Activated CD4-positive, alpha-beta memory T cell treated with anti-CD3 and anti-CD28 coated beads for 36 hours (primary cell): ENCODE measurements at places on chromosomes 3 and 15. TPM values are rescaled to one million over a fixed set of nuclear protein-coding genes. Genes with fewer than 3 reads are reported as not detected.

GRCh38 chr3:187261541-187261969 lies 30.0 kb downstream of the MASP1 start:
- H3K36me3 ChIP-seq: no peaks in the 10 kb centered on the region
- peaks cover 15% of the 10 kb centered on the region for H3K27me3 ChIP-seq
- DNase-seq: no peak
- no peak overlapping the region for H3K27ac ChIP-seq
- H3K4me3 ChIP-seq: no peak overlapping the region

DNA sequence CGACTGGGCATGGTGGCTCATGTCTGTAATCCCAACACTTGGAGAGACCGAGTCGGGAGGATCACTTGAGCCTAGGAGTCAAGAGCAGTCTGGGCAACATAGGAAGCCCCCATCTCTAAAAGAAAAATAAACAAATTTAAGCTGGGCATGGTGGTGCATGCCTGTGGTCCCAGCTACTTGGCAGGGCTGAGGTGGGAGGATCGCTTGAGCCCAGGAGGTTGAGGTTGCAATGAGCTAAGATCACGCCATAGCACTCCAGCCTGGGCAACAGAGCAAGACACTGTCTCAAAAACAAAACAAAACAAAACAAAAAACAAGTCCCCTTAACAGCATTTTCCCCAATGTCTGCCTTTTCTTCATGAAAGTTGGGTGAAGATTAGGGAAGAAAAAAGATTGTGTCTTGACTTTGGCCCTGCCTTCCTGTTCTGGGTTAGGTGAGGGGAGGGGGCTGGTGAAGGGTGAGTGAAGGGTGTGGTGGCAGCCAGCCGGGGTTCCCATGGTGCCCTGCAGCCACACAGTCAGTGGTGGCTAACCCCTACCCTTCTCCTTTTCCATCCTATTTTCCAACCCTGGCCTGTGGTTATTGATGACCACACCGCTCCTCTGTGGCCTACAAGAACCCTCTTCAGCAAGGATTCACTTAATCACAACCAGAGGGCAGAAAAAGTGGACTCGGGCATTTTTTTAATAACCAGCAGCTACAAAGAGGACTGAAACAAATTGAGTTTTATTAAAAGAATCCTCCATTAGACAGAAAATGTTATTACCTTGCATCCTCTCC lies 28.4 kb upstream of the SMAD3 start:
- no peak overlapping the region for H3K4me3 ChIP-seq
- H3K4me1 ChIP-seq: peaks cover 36% of the 10 kb centered on the region
- DNase-seq: no peak

The BSN gene
- 0.07 TPM for total RNA-seq

DNA sequence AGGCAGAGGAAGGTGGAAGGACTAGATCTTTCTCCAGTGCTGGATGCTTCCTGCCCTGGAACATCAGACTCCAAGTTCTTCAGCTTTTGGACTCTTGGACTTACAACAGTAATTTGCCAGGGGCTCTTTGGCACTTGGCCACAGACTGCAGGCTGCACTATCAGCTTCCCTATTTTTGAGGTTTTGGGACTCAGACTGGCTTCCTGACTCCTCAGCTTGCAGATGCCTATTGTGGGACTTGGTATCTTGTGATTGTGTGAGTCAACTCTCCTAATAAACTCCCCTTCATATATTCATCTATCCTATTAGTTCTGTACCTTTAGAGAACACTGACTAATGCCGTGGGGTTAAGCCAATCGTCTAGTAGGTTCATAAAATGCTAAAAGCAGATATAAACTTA lies 8.8 kb upstream of the B3GNT5 start:
- H3K27me3 ChIP-seq: peaks cover 17% of the 10 kb centered on the region
- DNase-seq: no peak
- H3K4me1 ChIP-seq: no peaks in the 10 kb centered on the region
- no peak overlapping the region for H3K4me3 ChIP-seq
- no peak overlapping the region for H3K27ac ChIP-seq
- H3K36me3 ChIP-seq: peaks cover 17% of the 10 kb centered on the region

DNA sequence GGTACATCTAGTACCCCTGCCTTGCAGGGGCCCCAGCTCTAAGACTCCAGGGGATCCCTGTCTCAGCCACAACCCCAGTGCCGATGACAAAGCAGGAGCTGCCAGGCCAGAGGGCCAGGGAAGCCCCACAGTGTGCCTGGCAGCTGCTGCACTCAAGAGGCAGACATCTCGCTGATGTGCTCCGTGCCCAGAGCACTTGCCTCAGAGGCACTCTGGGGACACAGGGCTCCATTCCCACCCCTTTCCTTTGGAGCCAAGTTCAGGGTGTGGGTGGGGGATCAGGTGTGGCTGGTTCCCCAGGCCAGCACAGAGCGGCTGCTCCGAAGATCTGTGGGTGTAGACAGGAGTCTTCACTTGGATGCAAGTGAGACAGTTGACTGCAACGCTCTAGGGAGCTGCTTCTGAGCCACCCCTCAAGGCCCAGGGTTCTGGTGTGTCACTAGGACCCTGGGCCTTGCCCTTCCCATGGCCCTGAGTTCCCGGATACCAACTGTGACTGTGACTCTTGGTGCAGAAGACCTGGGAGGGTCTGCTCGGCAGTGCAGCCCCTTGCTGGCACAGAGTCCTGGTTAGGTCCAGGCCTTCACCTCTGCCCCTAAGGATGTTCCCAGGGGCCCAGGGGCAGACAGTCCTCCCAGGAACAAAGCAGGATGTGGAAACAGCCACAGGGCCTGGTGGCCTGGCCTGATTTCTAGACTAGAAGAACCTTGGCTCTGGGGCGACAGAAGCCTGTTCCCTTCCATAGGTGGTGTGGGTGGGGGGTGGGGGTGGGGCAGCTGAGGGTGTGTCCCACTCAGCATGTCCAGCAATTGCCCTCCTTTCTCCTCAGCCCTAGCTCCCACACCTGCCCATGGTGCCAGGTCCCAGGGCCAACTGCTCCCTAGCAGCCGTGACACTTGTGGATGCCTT lies 2.5 kb downstream of the NT5DC2 start:
- no peak overlapping the region for H3K4me3 ChIP-seq
- no peaks in the 10 kb centered on the region for H3K36me3 ChIP-seq
- DNase-seq: no peak
- H3K27me3 ChIP-seq: no peaks in the 10 kb centered on the region

GRCh38 chr15:75561888-75562287 lies 17.2 kb downstream of the PTPN9 start:
- H3K36me3 ChIP-seq: no peaks in the 10 kb centered on the region
- H3K27me3 ChIP-seq: no peaks in the 10 kb centered on the region
- H3K4me1 ChIP-seq: peaks cover 11% of the 10 kb centered on the region
- H3K27ac ChIP-seq: no peak overlapping the region

The CHRNA5 gene
- 4.5 TPM for total RNA-seq

DNA sequence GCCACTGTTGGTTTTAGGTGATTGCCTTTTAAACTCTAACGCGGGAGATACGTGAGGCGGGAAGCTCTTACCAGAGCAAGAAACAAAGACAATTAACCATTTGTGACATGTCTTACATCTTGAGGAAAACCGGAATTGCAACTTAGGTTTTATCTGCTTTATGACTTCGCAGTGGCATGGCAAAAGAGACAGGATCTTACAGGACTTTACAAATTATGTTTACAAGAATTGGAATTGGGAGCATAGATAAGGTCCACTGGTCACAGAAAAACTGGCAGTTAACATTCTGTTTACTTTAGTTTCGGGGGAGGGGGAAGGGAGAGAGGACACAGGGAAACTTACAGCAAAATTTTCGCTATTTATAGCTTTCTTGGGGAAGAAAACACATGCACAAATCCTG lies 1119.6 kb downstream of the ZPLD1 start:
- H3K36me3 ChIP-seq: no peaks in the 10 kb centered on the region
- H3K4me3 ChIP-seq: no peak overlapping the region
- no peaks in the 10 kb centered on the region for H3K27me3 ChIP-seq
- no peak overlapping the region for H3K27ac ChIP-seq
- H3K4me1 ChIP-seq: no peaks in the 10 kb centered on the region

- H3K27ac ChIP-seq: no peak overlapping the region
- H3K4me3 ChIP-seq: no peak overlapping the region
- no peaks in the 10 kb centered on the region for H3K4me1 ChIP-seq
- H3K27me3 ChIP-seq: peaks cover 3% of the 10 kb centered on the region
- no peaks in the 10 kb centered on the region for H3K36me3 ChIP-seq
- DNase-seq: no peak
Measured at GRCh38 chr3:81789691-81790090, 28.2 kb upstream of the GBE1 start.

- no peak for DNase-seq
- H3K4me3 ChIP-seq: no peak overlapping the region
- H3K4me1 ChIP-seq: no peaks in the 10 kb centered on the region
- H3K27me3 ChIP-seq: peaks cover 9% of the 10 kb centered on the region
- no peak overlapping the region for H3K27ac ChIP-seq
Measured at GRCh38 chr3:172466553-172467130, 18.4 kb upstream of the GHSR start.

The CCDC12 gene
- 49.9 TPM for total RNA-seq

DNA sequence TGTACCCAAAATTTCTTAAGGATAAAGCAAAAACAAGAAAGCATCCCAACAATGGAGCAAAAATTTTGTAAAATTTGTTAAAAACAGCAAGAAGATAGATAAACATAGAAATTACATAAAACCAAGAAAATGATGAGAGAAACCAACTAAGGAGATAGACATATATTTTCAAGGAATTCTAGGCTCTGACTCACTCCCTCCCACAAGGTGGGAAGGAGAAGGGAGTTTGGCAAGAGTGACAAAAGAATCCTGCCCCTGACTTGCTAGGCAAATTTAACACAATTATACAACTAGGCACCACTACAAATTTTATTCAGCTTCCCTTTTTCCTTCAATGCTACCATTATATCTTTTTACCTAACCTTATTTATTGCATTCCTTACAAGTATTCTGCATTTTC lies 70.9 kb downstream of the MYO9A start:
- no peak overlapping the region for H3K4me3 ChIP-seq
- H3K27me3 ChIP-seq: no peaks in the 10 kb centered on the region
- peaks cover 2% of the 10 kb centered on the region for H3K4me1 ChIP-seq
- no peak overlapping the region for H3K27ac ChIP-seq
- peaks cover 13% of the 10 kb centered on the region for H3K36me3 ChIP-seq

The SLC27A2 gene
- total RNA-seq: 24.3 TPM

DNA sequence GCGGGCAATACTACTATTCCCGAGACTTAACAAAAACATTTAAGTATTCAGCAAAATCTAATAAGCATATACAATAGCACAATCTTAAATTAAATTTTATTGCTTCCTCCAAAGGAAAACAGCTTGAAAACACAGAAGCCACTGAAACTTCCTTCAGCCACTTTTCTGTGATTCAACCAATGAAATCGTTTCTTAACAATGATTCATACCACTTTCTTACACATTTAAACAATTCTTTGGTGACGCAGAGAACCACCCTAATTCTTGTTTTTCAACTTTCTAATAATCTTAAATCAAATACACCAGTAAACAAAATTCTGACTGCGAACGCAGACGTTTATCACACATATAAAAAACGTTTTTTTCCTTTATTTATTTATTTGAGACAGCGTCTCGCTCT lies 4.1 kb downstream of the TJP1 start:
- H3K4me1 ChIP-seq: peaks cover under 1% of the 10 kb centered on the region
- no peak overlapping the region for H3K4me3 ChIP-seq
- H3K36me3 ChIP-seq: peaks cover 3% of the 10 kb centered on the region
- H3K27ac ChIP-seq: no peak overlapping the region
- DNase-seq: no peak
- H3K27me3 ChIP-seq: peaks cover 62% of the 10 kb centered on the region

The IQCH gene
- 2.8 TPM for total RNA-seq

DNA sequence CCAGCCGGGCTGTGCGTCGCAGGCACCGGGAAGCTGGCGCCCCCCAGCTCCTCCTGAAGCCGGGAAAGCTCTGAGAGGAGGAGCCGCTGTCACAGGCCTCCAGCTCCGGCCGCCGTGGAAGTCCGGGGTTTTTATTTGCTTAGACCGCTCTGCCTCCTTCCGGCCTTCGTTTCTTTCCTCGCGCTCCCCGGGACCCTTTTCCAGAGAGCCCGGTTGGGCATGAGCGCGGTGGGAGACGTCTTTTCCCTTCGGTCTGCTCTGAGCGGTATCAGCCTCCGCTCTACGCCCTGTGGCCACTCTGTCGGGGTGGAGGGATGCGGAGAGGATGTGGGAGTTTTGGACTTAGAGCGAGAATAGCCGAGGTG lies 559 bp downstream of the SENP5 start:
- DNase-seq: peak; percentile 38
- peak overlapping the region; percentile 79 for H3K27ac ChIP-seq
- no peaks in the 10 kb centered on the region for H3K27me3 ChIP-seq
- peak overlapping the region; percentile 84 for H3K4me3 ChIP-seq
- peaks cover 29% of the 10 kb centered on the region for H3K4me1 ChIP-seq

The LRRC2 gene
- total RNA-seq: not detected

The BFSP2 gene
- not detected for total RNA-seq

The SERPINI1 gene
- total RNA-seq: 3.0 TPM

DNA sequence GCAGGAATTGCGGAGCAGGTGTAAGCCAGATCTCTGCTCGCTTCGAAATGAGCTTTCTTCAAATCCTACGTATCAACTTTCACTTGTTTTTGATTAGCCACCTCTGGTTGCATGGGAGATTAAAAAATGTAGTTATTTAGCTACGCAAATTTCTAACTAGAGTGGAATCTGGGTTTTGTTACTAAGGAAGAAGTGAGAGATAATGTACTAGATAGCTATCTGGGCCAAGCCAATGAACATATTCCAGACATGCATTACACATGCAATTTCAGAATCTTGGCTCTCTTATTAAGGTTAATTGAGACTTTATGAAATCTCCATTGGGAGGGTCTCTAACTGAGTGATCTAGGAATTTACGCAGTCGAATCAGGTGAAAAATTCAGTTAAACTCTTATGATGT lies 765.7 kb downstream of the DIPK2A start:
- H3K27ac ChIP-seq: no peak overlapping the region
- no peak overlapping the region for H3K4me3 ChIP-seq
- H3K27me3 ChIP-seq: no peaks in the 10 kb centered on the region

- no peaks in the 10 kb centered on the region for H3K27me3 ChIP-seq
- H3K36me3 ChIP-seq: no peaks in the 10 kb centered on the region
- H3K27ac ChIP-seq: no peak overlapping the region
- H3K4me3 ChIP-seq: no peak overlapping the region
- H3K4me1 ChIP-seq: no peaks in the 10 kb centered on the region
Measured at GRCh38 chr3:127691489-127691888, 18.7 kb downstream of the ABTB1 start.

GRCh38 chr3:149247929-149248691 lies 26.5 kb upstream of the CP start:
- H3K36me3 ChIP-seq: no peaks in the 10 kb centered on the region
- H3K27me3 ChIP-seq: peaks cover 5% of the 10 kb centered on the region
- DNase-seq: peak; percentile 46
- peaks cover 8% of the 10 kb centered on the region for H3K4me1 ChIP-seq

The RLBP1 gene
- not detected for total RNA-seq

The CFAP20DC gene
- total RNA-seq: 2.4 TPM

The GPR171 gene
- 74.0 TPM for total RNA-seq

The CPA3 gene
- total RNA-seq: not detected

DNA sequence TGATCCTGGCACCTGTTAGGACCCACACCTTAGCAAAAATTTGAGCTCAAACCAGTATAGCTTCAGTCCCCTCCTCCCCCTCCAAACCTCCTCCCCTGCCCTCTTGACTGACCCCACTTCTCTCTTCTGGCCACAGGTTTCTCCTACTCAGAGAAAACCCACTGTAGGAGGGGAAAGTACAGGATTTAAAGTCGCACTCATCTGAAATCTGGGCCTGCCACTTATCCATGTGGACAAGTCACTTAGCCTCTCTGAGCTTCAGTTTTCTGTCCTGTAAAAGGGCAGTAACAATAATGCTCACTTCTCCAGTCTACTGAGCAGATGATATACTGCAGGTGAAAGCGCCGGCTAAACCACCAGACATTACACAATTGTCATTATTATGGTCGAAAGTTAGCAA lies 142.7 kb downstream of the MEGF11 start:
- no peak overlapping the region for H3K27ac ChIP-seq
- no peaks in the 10 kb centered on the region for H3K36me3 ChIP-seq
- DNase-seq: no peak
- peaks cover 1% of the 10 kb centered on the region for H3K27me3 ChIP-seq
